ENCODE measurements at places on chromosomes 1 and 21.

DNA sequence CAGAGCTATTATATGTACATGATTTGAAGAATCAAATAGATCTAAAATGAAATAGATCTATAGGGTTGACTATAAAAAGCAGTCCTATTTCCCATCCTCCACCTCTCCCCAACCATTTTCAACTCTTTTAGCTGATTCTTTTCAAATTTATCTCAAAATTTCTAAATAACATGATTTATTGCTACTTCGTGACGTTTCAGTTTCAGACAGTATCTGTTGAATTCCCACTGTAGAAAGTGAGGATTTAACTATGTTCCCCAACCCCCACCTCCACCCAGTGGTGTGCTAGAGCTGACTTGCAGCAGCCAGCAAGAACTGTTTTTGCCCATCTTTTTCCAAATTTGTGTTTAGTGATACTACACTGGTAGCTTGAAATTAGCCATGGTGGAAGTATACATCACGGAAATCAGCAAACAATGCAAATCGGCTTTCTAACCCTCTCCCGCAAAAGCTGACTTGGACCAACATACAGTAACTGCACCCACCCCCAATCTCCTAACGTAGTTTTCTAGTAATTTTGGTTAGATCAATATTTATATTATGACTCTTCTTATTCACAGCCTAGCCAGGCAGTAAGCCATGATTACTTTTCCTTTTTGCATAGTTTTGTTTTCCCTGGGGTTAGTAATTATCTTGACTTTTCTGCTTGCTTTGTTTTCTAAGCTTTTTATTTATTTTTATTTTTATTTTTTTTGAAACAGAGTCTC is 10.9 kb downstream of the SEMA4A start:
- no peak for DNase-seq

DNA sequence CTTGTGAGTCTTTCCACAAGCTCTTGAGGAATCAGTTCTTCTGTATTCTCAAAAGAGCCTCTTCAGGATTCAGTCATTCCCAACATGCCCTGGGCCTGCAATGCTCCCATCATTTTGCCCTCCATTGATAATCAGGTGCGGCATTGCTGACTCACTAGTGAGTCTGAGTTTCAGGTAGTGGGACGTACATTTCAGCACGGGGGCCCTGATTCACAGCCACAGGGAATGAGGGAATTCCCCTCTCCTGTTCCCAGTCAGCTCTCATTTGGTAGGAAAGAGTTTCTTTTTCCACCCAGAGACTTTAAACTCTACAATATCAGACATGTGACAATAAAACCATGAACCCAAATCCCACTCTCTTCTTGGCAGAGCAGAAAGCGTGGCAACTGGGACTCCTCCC is 3.7 kb upstream of the IRF6 start:
- DNase-seq: no peak

GRCh38 chr1:174953285-174954072 is 46.3 kb upstream of the CACYBP start:
- no peak for DNase-seq

DNA sequence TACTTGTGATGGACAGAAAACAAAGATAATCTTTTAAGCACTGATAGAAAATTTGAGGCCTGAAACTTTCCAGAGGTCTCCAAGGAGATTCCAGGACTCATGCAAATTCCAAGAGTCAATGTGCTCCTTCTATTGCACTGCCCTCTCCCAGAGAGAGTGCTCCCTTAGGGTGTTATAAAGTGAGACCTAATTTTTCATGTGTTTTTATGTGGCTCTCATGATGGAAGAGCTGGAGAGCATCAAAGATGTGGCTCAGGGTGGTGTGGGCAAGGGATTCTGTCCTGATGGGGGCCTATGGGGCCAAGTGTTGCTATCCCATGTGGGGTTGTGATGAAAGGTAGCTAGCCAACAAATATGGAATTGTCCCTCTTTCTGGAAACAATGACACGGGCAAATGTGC is 101.3 kb downstream of the PRRX1 start:
- DNase-seq: no peak

DNA sequence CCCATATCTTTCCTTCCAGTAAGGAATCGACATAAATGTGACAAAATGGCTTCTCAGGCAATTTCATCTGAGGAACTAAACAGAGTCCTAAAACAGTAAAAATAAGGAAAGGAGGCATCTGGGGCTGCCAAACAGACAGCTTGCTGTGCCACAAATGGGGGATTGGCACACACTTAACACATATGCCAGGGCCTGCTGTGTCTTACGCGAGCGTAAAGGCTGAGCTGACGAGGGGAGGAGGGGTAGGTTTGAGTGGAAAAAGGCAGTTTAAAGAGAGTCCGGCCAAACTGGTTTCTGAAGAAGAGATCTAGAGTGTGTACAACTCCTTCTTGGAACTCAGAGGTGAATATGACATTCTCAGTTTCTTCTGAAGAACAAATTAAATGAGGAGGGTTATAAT is 244.1 kb upstream of the MAP1LC3C start:
- no peak for DNase-seq

GRCh38 chr1:201094832-201095231 is 17.4 kb downstream of the CACNA1S start:
- DNase-seq: no peak
